SHP77 treated with DMSO at 0.1 percent for 48 hours (cell line): ENCODE measurements at places on chromosomes 2 and 18.

GRCh38 chr2:215886022-215886421 lies 127.3 kb downstream of the MREG start:
- DNase-seq = no peak

DNA sequence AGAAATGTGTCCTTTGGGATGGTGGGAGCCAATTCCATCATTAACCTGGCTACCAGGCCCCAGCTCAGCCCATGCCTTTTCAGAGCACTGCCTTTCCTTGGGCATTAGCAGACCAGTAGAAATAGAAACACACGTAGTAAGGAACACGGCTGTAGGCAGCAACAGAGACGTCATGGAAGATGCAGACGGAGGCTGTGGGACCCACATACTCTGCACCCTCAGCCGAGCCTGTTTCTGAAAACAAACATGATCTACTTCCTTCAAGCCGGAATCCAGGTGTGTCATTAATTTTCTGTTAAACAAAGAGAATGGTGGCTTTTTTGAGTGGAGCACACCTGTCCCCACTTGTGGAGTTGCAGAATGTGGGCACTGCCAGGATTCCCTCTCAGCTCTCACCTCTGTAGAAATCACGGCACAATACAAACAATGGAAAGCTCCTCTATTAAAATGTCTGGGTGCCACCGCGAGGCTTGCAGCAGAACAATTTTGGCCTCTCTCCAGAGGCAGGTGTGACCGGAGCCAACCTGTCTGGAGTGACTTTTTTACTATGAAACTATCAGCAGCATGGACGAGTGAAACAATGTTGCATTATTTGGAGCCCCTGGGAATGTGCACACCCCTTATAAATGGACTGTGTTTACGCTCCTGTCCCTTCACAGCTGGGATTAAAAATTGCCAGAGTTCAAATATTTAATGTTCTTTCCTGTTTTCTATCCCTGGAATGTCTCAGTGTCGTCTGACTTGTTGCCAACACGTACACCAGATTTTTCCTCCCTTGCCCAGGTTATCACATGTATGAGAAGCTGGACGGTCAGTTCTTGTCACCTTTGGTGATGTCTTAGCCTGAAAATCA lies 31.7 kb downstream of the SPP2 start:
- peak; percentile 26 for DNase-seq

DNA sequence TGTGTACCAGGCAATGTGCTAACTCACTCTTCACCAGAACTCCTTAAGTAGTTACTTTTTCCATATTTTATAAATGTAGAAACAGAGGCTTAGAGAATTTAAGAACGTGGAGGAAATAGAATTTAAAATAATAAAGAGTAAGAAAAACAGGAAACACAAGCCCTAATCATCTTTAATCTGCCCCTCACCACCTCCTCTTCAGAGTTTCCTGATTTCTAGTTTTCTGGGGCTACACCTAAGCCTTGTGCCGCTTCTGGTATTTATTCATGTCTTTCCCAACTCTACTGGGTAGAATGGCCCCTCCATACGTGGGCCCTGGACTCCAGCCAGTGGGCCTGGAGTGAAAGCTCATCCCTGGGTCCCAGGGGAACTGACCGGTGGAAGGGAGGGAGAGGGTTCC lies 85.4 kb downstream of the RTN4 start:
- DNase-seq = no peak

- no peak for DNase-seq
These were observed 142.2 kb downstream of the PLCL1 start for GRCh38 chr2:197946562-197946961.

GRCh38 chr18:8937160-8938094 lies 165.1 kb upstream of the NDUFV2 start:
- no peak for DNase-seq

GRCh38 chr2:204315236-204315662 lies 230.0 kb upstream of the PARD3B start:
- DNase-seq = no peak

DNA sequence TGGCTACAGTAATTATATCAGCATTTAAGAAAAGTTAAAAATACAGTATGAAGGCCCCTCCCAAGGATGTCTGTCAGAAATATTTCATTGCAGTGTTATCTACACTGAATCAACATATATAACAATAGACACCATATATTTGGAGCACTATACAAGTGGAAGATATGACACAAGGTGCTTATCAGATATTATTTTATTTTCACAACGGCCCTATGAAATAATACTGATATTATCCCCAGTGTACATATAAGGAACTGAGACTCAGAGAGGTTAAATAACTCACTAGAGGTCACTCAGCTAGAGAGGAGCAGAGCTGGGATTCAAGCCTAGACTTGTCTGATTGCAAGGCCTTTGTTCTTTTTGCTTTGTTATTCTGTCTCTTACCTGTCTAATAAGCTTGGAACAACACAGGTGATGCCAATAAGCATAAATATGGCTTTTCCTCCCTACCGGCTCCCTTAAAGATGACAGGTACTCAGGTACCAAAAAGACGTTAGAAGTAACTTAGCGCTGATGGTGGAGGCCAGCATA lies 4.7 kb upstream of the SLC40A1 start:
- no peak for DNase-seq

DNA sequence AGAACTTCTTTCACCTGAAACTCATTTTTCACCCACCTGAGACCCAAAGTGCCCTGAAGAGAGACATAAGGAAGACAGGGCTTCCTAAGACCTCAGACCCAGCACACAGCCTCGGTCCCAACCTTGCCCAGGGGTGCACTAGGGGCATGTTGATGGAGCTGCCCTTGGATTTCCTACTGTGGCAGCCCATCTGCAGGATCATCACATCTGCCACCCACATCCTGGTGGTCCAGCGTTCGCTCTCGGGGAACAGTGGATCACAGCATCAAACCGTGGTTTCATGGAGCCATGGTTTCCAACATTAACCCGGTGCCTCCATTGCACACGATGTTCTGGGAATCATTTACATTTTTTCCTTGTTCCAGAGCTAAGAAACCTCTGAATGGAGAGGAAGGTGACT lies 186.4 kb downstream of the TFCP2L1 start:
- no peak for DNase-seq

DNA sequence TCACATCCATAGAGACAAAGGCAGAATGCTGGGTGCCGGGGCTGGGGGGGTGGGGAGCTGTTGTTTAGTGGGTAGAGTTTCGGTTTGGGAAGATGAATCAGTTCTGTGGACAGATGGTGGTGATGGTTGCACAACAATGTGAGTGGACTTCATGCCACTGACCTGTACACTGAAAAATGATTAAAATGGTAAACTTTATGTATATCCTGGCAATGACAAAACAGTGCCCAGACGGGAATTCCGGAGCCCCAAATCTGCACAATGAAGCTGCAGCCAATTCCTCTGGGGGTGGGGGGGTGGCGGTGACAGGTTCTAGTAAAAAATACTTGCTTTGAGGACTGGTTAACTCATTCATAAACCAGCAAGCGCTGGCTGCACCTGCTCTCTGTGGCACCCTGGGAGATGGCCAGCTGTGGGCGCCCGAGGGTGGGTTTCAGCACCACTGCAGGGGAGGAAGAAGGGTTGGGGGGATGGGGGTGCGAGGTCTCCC lies 81.8 kb upstream of the HPCAL1 start:
- no peak for DNase-seq

GRCh38 chr18:59051470-59052165 lies 88.1 kb upstream of the SEC11C start:
- no peak for DNase-seq

DNA sequence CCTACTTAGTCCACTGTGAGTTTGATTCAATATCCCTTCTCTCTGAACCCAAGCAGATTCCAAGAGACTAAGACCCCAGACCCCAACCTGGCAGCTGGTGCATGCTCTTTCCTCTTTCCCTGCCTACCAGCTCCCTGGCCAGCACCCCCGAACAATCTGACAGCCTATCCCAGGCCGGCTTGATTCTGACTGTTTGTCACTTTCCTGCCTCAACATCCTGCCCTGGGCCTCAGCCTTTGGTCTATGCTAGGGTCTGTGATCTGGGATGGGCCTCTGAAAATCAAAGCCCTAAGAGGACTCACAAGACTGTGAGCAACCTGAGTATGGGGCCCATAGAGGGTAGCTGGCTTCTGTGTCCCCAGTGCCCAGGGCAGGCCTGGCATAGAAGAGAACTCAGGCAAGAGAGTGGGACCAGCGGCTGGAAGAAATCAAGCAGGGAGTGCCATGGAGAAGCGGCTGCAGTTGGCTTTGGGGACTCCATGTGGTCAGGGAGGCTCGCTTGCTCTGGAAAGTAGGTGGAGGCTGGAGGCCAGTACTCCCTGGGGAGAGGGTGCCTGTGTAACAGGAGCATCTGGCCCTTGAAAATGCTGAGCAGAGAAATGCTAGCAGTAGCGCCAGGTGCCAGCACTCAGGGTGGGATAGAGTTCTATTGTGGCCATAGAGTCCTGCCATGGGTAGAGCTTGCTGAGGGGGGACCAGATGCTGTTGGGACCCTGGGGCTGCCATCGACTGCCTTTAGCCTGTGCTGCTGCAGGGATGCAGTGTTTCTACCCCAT lies 343.9 kb downstream of the DYSF start:
- no peak for DNase-seq

- DNase-seq = no peak
These were observed 623.1 kb downstream of the MBD2 start for GRCh38 chr18:53601344-53601743.

DNA sequence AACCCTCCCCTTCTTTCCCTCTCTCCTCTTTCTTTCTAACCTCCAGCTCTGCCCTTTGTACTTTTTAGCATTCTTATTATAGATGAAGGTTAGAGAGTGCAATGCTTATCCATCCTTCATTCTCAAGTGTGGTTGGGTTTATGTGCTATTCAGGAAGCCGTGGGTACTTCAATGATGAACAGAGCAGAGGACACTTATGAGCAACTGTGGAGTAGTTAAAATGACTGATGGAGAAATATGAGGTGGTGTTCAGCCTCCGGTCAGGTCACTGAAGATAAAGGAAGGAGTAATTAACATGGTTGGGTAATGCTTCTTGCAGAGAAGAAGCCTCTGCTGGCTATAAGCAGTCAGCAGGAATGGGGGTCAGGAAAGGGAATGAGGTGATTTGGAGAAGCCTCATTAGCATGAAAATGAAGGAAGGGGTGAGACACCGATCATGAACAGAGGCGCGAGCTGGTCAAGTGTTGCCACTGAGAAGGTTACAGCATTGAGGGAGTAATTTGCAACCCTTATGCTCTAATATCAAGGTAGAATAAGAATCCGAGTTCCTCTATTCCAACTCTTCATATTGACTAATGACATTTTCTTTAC lies 174.7 kb downstream of the LPIN1 start:
- DNase-seq = no peak

DNA sequence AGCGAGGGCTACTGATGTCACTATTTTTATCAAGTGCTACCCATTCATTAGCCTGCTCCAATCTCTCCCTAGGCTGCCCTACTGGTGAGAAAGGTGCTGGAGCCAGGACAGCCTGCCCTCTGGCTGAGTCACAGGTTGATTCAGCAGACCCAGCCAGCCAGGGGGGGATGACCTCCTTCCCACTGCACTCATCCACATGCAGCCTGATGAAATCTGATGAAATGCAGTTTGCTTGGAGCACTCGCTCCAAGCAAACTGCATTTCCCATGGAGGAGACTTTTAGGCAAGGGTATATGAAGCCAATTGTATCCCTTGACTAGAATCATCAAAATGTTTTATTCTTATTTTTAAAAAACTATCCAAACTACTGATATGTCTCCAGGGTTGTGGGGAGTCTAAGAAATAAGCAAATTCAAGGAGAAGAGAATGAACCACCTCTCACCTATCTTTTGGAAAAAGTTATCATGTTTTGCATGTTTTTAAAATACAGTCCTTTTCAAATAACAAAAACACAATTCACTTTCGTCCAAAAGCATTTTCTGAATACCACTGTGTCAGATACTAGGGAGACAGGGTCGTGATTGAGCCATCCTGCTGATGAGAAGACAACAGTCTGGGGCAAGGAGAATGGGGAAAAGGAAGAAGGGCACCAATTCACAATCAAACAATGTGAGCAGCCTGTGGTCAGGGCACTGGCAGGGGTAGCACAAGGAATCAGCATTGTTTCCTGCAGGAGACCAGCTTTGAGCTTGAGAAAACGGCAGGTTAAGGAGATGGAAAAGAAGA lies 128.3 kb downstream of the AFF3 start:
- no peak for DNase-seq

DNA sequence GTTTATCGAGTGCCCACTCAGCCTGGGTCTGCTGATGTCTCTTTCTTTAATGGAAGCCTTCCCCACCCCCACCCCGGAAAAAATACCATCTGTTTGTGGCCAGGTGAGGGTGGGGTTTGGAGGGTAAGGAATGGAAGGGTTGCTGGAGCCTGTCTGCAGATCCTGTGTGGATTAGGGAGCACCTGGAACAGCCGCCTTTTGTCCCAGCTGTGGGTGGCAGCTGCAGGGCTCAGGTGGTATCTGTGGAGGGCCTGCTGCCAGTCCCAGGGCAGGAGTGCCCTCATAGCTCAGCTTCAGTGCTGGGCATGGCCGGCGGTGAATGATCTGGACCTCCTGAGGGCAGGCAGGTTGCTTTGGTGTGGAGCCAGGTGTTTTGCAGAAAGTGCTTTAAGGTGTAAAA lies 45.3 kb downstream of the IMPA2 start:
- no peak for DNase-seq

DNA sequence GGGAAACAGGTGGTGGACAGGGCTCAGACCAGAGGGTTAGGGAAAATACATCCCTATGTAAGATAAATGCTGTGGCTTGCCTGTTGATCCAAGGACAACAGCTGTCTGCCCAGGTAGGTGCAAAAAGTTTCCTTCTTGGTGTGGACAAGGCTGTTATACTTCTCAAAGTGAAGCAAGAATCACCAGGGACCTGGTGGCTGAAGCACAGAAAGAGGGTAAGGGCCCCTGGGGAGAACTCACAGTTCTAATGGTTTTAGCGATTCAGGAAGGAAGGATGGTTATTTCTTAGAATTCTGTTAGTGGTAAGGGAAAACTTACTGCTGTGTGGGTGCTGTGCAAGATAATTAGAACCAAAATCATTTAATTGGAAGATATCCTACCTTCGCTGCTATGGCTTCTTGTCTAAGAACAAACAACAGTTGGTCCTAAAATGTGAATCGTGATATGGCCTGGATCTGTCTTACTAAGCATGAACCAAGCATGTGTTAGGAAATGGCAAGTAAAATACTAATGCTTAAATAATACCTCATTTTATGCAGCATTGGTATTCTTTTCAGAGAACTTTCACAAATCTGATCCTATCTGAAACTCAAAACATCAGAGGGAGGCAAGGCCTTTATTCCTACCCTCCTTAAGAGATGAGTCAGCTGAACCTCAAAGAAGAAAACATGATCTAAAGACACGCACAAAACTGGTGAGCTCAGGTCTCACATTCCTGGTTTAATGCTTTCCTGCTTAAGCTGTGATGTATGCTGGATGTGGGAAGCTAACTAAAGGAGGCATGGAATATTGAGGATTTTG lies 159.2 kb upstream of the THUMPD2 start:
- no peak for DNase-seq

DNA sequence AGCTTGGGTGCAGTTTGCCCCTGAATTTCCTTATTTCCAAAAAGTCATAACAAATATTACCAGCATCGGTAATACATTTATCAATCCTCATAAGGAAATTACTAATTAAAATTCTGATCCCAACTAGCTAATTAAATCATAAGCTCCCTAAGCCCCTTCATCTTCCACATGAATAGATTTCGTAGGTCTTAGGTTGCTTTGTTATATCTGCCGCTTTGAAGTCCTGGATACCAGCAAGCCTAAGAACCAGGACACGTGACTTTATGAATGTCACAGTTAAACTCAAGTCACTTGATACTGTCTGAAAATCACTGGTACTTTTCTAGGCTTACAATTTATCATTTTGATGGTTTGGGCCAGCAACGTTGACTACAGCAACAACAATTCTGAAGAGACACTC lies 134.8 kb upstream of the CAVIN2 start:
- no peak for DNase-seq

- no peak for DNase-seq
These were observed 47.2 kb downstream of the FAM124B start for GRCh38 chr2:224354632-224355211.
